ENCODE measurements at places on chromosomes 13 and 19. TPM values are rescaled to one million over a fixed set of nuclear protein-coding genes. Genes with fewer than 3 reads are reported as not detected.

The COMMD6 gene
- total RNA-seq: 171 TPM

The ACTMAP gene
- 21.1 TPM for total RNA-seq

The ADM5 gene
- 7.7 TPM for total RNA-seq

The SERP2 gene
- total RNA-seq: 6.8 TPM

The ERICH4 gene
- not detected for total RNA-seq

The ELSPBP1 gene
- total RNA-seq: not detected

The NEK5 gene
- total RNA-seq: 1.4 TPM

The FRY gene
- total RNA-seq: 14.3 TPM

The ACP7 gene
- not detected for total RNA-seq

The ONECUT3 gene
- 41.9 TPM for total RNA-seq

The GIPC3 gene
- not detected for total RNA-seq

The ADGRL1 gene
- 55.3 TPM for total RNA-seq

The RFPL4A gene
- not detected for total RNA-seq

GRCh38 chr19:29942404-29943261, 594 bp downstream of the URI1 start:
- peak; percentile 37 for DNase-seq

DNA sequence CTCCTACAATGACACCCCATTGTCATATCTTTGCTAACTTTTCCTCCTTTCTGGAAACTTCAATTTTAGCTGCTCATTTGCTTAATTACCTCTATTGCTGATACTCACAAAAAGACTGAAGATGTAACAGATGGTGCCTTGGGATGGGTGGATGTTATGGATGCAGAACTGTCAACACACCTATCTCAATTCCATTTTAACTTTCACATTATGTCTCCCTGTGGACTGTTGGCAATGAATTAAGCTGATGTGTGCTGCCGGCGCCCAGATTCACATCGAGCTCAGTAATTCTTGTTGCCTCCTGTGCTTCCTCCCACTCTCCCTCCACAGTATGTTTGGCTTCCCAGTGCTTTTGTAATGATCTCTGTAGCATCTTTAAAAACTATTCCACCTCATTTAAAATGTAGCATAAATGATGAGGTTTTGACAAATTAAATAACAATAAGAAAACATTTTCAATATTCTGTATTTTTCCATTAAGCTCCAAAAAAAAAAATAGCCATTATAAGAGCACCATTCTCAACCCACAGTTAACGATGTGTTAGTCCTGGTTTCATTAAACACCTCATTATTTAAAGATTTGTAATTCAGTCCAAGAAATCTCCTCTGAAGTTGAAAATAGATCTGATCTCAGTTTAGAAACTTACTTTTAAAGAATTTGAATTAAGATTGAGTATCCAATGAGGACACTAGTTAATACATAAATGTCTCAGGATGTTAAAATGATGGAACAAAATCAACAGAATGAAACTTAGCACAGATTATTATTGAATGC, 99.9 kb upstream of the FAM216B start:
- DNase-seq: no peak

GRCh38 chr13:54016542-54016941, 987.9 kb downstream of the OLFM4 start:
- no peak for DNase-seq

GRCh38 chr13:50122455-50122854, 107.2 kb downstream of the KCNRG start:
- DNase-seq: no peak

- DNase-seq: no peak
These were observed 4.9 kb upstream of the TDRD3 start for GRCh38 chr13:60392131-60392530.

DNA sequence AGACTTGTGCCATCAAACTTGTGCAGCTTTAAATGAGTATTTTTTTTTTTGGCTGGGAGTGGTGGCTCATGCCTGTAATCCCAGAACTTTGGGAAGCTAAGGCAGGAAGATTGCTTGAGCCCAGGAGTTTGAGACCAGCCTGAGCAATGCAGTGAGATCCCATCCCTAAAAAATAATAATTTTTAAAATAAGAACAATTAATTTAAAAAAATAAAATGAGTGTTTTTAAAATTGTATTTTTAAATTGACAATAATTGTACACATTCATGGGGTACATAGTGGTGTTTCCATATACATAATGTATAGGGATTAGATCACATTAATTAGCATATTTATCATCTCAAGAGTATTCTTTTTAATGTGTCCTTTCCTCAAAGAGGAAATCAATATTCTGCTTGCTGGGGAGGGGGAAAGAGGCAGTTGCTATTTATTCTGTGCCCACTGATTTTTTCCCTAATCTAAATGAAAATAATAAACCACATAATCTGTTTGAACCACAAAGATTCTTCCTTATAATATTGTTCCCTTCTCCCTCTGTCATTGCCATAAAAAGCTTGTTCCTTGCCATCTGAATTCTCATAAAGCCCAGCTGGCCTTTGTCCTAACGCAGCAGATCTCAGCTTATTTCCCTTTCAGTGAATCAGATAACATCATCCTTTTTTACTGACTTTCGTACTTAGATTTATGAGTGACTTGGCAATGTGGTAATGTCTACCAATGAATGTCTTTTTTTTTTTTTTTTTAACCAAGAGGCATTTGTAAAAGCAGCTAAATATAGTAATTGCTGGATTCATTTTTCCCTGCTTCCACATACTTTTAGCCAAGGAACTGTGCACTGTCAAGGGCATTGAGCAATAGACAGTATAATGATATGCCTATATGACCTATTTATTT, 81.8 kb upstream of the RUBCNL start:
- no peak for DNase-seq

DNA sequence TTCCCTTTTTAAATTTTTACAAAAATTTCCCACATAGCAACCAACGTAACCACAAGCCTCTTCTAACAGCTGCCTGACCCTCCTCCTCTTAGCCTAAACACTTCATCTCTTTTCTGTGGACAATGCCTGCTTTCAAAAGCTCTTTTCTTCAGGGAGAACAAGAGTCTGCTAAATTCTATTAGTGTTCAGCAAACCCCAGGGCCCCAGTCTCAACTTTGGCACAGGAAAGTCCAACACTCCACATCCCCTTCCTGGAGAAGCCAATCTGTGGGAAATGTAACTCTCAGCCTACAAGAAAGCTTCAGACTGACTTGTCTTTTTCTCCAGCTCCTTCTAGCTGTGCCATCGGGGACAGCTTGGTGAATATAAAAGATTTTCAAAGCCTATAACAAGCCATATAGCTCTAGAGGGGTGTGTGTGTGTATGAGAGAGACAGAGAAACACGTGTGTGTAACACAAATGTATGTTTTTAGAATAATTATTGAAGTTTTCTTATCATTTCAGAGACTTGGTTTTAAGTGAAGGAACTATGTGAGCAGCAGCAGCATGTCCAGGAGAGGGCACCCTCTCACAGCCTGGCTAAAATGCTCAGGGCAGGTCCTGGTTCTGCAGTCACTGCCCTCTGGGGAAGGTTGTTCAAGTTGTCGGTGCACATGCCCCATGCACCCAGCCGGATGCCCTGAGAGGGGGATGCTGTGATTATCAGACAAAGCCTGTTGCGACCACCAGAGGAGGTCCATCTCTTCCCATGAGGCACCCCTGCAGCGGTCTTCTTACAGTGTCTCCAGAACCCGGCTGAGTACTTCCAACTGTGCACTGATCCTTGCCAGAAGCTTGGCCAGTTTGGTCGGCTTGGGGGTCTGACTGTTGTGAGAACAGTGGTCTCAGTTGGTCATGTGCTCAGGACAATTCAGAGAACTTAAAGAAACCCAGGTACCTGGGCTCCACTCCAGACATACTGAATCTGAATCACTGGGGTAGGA, 34.4 kb downstream of the CCDC70 start:
- DNase-seq: peak; percentile 38

- no peak for DNase-seq
These were observed 8.3 kb upstream of the SYCN start for GRCh38 chr19:39212375-39212742.

- no peak for DNase-seq
These were observed 8.9 kb downstream of the IGFL3 start for GRCh38 chr19:46115396-46116106.

DNA sequence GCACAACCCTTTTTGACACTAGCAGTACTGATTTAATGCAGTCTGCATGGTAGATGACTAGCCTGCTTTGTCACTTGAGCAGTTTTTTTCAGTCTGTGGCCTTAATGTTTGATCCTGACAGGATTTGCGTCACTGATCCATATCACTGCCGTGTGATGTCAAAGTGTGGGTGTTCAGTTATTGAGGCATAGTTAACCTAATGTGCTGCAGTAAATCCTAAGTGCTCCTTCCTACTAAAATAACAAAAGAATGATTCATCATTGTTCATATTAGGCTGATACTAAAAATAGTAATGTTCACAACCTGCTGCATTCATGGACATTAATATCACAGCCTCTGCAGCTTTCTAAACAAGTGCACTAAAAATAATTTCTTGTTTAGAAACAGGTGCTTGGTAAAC, 121.9 kb upstream of the MLNR start:
- no peak for DNase-seq

DNA sequence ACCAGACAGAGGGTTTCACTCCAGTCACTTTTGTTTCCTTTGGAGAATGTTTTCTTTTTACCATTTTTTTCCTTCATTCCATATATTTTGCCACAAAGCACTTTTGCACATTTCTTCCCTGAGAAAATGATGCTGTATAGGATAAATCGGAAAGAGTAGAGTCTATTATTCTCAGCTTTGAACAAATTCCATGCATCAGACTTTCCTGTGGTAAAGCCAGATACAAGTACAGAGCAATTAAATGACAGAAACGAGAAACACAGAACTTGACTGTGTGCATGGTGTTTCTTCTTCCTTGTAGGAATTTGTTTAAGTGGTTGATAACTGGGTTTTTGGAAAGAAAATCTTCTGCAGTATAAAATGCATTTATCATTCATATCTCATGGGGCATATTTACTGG, 107.4 kb upstream of the CSNK1A1L start:
- no peak for DNase-seq

GRCh38 chr19:42606660-42607351, 12.1 kb upstream of the CEACAM8 start:
- no peak for DNase-seq

DNA sequence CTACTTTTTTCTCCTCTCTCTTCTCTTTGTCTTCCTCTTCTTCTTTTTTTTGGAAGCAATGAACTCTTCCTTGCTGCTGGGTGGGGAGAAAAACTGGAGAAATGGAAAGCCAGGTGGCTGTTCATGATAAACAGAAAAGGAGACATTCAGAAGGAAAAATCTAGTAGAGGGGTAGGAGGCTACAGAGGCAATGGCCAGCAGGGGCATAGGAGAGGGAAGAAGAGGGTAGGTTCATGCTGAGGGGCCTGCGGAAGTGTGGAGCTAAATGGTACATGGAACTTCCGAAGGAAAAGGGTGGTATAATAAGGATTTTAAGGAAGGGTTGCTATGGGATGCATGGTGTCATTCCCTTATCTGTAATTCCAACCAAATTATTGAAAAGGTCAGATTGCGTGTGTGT, 17.5 kb upstream of the HS6ST3 start:
- DNase-seq: no peak

GRCh38 chr13:31756346-31756745, 17.0 kb downstream of the RXFP2 start:
- no peak for DNase-seq

DNA sequence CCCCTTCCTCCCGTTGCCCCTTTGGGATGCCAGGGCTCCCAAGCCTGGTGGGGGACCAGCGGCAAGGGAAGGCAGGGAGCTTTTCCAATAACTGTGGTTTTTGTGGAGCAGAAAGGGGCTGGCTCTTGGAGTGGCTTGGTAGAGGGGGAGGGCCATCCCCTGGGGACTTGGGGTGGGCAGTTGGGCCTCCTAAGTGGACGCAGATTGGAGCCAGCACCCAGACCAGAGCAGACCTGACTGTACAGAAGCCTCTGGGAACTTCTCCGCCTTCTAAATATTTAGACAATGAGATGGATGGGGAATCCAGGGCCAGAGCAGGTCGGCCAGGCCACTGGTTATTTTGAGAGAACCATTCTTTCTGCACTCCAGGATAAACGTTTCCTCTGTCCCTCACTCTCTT, 4.2 kb downstream of the PTGIR start:
- no peak for DNase-seq

- DNase-seq: peak; percentile 21
These were observed 500 bp downstream of the ZFP30 start for GRCh38 chr19:37654629-37655300.

- peak; percentile 75 for DNase-seq
These were observed 6.5 kb downstream of the KCNN4 start for GRCh38 chr19:43774103-43774939.

DNA sequence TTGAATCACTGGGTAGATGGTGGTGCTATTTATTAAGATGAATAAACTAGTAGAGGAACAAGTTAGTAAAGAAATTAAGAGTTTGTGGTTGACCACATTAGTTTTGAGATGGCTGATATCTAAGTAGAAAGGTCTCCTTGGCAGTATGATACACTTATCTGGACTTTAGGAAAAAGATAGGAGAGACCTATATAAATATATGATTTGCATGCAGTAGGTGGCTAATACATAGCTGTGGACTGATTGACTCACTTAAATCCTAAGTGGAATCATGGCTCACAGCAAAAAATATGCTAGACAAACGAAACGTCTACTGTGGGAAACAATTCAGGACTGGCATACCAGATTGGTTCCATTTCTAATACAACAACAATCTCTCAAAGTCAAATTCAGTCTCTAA, 92.0 kb downstream of the CAB39L start:
- no peak for DNase-seq

- no peak for DNase-seq
These were observed 153.8 kb downstream of the DCT start for GRCh38 chr13:94325650-94326049.

DNA sequence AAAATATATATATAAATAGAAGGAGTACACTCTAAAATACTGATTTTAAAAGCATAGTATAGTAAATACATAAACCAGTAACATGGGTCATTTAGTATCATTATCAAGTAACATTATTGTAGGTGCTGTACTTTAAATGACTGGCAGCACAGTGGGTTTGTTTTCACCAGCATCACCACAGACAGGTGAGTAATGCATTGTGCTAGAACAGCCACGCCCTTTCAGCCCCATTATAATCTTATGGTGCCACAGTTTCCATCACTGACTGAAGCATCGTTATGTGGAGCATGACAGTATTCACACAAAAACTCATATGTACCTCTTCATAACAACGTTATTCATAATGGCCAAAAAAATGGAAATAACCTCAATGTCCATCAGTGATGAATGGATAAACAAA, 88.3 kb downstream of the DHRS12 start:
- no peak for DNase-seq

GRCh38 chr19:2391118-2391725, 31.2 kb downstream of the TMPRSS9 start:
- DNase-seq: no peak

DNA sequence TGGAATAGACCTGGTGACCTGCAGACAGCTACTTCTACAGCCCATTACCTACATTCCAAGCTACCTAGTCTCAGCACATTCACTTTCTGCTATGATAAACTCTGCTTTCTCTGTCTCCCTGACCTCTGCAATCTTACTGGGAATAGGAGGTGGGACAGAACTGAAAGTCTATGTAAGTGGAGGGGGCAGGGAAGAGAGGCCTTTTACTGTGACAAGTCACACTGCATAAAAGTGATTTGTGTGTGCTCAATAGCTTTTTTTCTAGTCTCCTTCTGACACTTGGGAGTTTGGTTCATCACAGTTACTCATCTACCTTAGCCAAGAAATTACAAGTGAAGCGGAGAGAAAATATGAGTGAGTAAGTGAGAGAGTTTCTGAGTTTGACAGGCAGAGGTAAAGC, 322.4 kb downstream of the OLFM4 start:
- no peak for DNase-seq

GRCh38 chr13:39463611-39464010, 139.4 kb downstream of the LHFPL6 start:
- no peak for DNase-seq

- no peak for DNase-seq
These were observed 10.9 kb downstream of the ACP4 start for GRCh38 chr19:50801107-50801506.

GRCh38 chr13:87120476-87120875, 550.7 kb upstream of the SLITRK5 start:
- DNase-seq: no peak

All from progenitor cell of endocrine pancreas (in vitro differentiated cells).